Mesothelial cell of epicardium (in vitro differentiated cells): ENCODE measurements at places on chromosomes 7 and 10. TPM values are rescaled to one million over a fixed set of nuclear protein-coding genes. Genes with fewer than 3 reads are reported as not detected.

GRCh38 chr7:102897856-102898531 lies 14.8 kb upstream of the LRRC17 start:
- DNase-seq = no peak

Gene SEMA3A
- 43.4 to 50.4 TPM (median 44.4 TPM) in 3 replicates for total RNA-seq

DNA sequence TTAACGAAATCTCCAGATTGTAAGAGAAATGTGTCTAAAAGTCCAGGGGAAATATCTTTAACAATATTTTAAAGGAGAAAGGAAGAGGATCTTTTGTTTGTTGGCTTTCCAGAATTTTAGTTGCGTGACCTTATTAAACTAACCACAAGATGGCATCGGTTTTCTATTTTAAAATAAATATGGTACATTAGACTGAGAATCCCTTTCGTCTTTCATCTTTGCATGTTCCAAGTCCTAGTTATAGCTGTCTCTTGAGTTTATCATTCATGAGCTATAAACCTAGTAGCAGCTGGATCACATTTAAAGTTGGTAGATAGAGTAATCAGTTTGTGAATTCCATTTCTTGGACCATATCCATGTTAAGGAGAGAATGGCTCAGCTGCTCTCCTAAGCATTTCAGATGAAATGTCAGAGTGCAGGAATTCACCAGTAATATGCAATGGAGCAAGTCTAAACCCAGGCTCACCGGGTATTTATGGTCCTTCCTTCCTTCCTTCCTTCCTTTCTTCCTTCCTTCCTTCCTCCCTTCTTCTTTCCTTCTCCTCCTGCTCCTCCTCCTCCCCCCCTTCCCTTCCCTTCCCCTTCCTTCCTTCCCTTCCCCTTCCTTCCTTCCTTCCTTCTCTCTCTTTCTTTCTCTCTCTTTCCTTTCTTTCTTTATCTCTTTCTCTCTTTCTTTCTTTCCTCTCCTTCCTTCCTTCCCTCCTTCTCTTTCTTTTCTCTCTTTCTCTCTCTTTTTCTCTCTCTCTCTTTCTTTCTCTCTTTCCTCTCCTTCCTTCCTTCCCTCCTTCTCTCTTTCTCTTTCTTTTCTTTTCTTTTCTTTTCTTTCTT lies 57.8 kb upstream of the RAB18 start:
- DNase-seq = no peak

- no peak for DNase-seq
Measured at GRCh38 chr7:155310425-155311114, 12.9 kb downstream of the INSIG1 start.

Gene HKDC1
- total RNA-seq = 0.14 TPM in 1 of 3 replicates, not detected in the others
